ENCODE measurements at places on chromosomes 6 and 20. TPM values are rescaled to one million over a fixed set of nuclear protein-coding genes. Genes with fewer than 3 reads are reported as not detected.

BHLHE23 gene
- not detected for total RNA-seq

TULP4 gene
- total RNA-seq = 101 TPM

DNA sequence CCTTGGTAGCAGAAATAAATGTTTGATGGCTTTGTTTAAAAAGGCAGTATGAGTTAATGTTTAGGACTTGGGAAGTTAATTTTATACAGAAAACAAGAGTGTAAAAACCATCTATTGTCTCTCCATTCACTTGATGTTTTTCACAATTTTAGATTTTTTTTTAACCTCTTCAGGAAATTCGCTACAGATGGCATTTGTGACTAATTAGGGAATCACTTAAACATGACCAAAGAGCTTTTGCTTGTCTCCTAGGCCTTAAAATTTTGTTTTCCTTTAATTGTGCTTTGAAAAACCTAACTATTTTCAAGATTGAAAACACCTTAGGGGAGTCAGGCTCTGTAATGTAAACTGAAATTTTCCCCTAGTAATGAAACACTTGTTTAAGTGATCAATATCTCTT is 17.3 kb downstream of the TULP4 start:
- DNase-seq = no peak

DNA sequence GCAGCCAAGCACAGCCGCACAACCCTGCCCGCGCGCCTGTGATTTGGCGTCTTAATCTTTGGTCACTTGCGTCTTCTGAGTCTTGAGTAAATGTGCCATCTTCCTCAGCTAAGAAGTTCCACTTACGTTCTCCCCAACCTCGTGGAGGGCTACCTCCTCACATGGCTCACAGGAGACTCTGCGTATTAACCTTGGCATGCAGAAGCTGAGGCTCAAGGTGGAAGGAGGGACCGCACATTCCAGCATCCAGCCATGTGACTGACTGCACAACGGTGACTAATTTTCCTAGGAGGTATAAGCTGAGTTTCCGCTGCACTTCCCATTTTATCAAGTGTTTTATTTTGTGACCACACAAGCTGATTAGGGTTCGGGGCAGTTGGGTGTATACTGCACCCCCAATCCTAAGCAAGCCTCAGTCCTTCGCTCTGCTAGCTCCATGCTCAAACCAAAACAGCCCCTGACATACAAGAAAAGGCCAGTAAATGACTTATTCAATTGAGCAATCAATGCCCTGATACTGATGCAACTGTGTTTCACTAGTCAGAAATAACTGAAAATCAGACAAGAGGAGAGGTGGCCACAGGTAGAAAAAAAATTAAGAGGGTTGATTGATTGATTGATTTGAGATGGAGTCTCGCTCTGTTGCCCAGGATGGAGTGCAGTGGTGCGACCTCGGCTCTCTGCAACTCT is 7.0 kb downstream of the BEND3 start:
- DNase-seq = no peak

SLC16A10 gene
- total RNA-seq = 20.8 TPM

GRCh38 chr6:9205645-9206044 is 770.3 kb upstream of the SLC35B3 start:
- no peak for DNase-seq

VGLL2 gene
- not detected for total RNA-seq

- DNase-seq = no peak
Observed at GRCh38 chr6:94217836-94218235, 798.5 kb upstream of the EPHA7 start.

DNA sequence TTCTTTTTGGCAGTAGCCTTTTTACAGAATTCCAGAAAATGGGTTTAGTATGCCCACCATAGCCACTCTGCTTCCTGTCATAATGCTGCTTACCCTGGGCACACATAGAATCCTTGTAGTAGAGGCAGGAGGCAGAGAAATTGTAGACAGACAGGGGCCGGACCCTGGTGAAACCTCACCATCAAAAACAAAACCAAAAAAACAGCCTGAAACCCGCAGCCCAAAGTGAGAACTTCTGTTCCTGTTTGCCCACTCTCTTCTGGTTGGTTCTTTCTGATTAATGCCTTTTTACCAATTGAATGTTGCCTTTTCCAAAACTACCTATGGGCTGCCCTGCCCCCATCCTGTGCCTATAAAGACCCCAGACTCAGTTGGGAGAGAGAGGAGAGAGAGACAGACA is 188.2 kb downstream of the CDKAL1 start:
- DNase-seq = no peak

DNA sequence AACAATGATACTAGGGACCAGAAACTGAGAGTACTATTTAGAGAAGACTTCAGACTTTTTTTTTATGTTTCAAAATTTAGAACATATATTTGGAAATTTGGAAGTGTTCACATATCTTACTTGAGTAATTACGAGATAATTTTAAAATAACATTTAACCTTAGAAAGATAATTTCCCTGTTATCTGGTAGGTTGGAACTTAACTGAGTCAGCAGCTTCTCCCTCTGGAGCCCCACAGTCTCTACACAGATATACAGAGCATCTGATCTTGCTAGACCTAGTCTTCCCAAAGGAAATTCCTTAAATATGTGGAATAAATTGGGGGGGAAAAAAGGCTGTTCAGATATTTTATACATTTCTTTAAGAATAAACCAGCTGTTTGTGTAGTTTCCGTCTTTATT is 48.6 kb downstream of the TSPYL4 start:
- no peak for DNase-seq

CFB gene
- total RNA-seq = 39.6 TPM

DNA sequence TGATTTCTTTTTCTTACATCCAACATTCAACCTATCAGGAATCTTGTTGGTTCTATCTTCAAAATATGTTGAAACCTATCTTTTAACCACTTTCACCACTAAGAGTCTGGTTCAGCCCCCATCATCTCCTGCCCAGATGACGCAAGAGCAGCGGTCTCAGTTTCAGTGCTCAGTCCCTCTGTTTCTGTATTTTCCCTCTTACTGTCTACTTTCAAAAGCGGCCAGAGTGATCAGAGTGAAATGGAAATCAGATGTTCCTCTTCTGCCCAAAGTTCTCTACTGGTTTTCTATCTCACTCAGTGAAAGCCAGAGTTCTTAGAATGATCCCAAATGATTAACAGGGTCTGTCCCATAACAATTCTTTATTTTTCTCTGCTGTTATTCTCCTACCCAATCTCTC is 147.9 kb upstream of the PDE7B start:
- DNase-seq = no peak

DNA sequence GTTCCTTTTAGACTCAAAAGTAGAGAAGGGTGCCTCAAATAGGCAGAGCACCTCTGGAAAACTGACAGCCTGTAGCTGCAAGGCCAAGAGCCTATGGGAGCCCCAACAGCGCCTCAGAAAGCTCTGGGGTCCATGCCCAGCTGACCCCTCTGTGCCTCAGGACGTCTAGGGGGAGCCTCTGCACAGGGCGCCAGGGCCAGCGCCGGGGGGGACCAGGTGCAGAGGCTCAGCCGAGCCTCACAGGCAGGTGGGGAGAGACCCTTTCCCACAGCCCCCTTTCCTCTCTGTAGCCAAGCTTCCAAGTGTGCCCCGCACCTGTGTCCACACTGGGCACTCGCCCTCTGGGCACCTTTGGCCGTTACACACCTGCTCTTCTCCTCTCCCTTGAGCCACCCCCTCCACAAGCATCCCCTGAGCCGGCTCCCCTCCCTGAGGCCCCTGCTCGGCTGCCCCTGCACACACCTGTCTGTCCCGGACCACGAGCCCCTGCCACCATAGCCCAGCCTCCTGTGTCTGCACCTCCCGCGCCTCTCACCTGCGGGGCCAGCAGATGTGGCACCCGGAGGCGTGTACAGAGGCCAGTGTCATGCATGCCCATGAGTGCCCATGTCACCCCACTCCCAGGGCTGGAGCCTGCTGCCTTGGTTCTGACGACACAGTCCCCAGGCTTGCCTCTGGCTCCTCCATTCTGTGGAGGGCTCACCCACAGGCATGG is 53.2 kb downstream of the GINS1 start:
- DNase-seq = no peak

DNA sequence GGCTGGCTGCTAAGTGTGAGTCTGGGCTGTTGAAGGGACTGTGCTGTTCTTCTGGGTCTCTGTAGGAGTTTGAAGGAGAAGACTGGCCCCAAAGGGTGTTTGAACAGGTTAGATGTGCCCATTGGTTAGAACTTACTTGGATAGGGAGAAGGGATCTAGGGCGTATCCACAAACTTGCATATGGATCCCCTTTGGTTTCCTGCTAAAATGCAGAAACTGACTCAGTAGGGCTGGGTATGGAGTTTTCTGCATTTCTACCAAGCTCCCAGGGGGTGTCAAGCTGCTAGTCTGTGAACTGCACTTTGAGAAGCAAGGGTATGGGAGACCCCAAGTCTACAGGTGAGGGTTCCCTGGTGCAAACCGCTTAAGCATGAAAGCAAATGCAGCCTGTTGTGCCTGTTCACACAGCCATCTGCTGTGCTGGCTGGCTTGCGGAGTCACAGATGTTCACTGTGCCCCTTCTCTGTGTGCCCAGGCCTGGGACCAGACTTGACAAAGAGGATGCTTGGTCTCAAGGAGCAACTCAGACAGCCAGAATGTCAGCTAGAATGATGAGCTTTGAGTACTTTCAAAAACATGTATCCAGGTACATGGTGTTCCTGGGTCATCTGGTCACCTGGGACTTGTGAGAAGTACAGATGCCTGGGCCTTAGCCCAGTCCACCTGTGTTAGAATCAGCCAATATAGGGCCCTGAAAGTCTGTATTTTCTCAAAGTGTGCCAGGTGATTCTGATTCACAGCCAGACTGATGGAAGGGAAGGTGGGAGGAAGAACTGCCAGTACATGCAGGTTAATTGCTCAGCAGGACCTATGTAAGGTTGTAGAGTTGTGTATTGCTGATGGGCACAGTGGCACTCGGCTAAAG is 7.4 kb downstream of the PPP1R16B start:
- DNase-seq = no peak

GPLD1 gene
- 1.1 TPM for total RNA-seq

DNA sequence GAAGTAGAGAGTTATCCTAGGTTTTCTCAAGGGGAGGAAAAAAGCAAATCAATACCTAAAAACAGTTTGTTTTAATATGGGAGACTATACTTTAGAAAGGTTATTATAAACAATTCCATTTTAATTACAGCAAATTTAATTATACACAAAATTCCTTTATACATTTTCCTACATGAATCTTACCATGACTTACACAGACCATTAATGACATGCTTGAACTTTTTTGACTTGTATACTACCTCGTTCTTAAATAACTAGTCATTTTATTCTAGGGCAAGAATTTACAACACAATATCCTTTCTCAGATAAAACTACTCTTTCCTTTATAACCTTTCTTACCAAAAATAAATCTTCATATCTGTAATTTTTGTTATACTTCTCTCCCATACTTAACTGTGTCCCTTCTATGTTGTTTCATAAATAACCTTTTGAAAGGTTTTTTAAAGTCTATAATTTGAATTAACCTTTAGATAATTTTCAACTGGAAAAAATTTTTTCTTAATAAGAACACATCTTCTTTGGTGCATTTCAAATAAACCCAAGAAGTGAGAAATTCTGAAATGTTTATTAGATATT is 729.4 kb downstream of the TENT5A start:
- DNase-seq = no peak

GRCh38 chr20:48659858-48660257 is 167.9 kb downstream of the PREX1 start:
- DNase-seq = no peak

DNA sequence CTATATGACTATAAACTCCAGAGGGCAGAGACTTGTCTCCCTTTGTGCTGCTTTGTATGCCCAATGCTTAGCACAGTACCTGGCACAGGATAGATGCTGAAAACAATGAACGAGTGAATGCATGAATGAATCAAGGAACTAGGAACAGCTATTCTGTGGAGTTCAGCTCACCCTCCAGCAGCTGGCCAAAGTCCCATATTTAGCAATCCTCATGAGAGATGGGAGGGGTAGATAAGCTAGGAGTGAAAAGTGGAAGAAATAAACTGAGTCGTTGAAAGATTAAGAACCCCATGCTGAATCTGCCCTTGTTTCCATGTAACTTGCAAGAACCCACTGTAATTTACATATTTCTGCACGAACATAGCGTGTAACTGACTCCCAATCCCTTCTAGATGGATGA is 106.5 kb downstream of the MAFB start:
- DNase-seq = no peak

PRPH2 gene
- 0.47 TPM for total RNA-seq

GRM1 gene
- 1.3 TPM for total RNA-seq

DNA sequence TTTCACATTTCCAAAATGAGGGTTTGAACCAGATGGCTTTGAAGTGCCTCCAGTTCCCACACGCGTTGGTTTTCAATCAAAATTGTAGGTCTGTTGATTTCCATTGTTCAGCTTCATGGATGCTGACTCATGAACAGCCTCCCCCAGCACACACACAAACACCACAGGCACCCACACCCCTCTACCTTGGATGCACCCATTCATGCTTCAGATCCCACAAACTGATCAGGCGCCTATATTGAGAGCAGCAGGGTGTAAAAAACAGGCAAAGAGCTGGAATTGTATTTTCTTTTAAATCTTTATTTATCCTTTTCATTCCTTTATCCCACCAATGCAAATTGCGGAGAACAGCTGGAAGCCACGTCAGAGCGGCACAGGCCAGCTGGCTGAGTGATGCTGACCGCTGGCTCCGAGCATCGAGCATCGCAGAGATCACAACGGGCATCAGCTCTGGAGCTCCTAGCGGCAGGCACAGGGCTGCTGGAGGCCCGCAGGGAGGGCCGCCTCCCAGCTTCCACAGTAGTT is 29.3 kb upstream of the TBC1D7 start:
- peak; percentile 63 for DNase-seq

- no peak for DNase-seq
Observed at GRCh38 chr20:4169360-4170190, 154.2 kb upstream of the RNF24 start.

DNA sequence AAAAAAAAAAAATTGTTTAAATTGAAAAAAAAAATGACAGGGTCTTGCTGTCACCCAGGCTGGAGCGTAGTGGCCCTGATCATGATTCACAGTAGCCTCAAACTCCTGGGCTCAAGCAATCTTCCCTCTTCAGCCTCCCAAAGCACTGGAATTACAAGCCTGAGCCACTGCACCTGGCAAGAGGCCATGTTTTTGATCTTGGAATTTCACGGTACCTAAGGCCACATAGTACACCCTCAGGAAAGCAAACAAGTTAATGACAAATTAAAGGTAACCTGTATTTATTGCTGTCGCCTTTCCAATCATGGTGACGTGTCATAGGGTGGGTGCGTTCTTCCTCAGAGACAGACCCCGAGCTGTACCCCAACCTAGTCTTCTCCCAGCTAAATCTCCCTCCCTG is 79.2 kb downstream of the LINC00237 start:
- no peak for DNase-seq
